ENCODE measurements at places on chromosomes 5 and 9.

GRCh38 chr5:139746691-139747582 lies 48.7 kb upstream of the PSD2 start:
- peak; percentile 9 for DNase-seq

- no peak for DNase-seq
Observed at GRCh38 chr9:101478906-101479305, 43.3 kb upstream of the ALDOB start.

- no peak for DNase-seq
Observed at GRCh38 chr5:175788155-175788787, 83.1 kb upstream of the CPLX2 start.

DNA sequence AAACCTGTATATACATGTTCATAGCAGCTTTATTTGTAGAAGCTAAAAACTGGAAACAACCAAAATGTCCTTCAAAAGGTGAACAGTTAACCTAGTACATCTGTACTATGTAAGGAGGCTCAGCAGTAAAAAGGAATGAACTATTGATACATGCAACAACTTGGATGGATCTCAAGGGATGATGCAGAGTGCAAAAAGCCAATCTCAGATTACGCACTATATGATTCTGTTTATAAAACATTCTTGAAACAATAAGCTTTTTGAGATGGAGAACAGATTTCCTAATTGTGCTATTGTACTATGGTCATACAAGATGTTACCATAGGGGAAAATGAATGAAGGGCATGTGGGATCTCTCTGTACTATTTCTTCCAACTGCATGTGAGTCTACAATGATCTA lies 88.9 kb downstream of the PAM start:
- DNase-seq = no peak

- DNase-seq = no peak
Observed at GRCh38 chr5:168324859-168325630, 33.6 kb downstream of the WWC1 start.

DNA sequence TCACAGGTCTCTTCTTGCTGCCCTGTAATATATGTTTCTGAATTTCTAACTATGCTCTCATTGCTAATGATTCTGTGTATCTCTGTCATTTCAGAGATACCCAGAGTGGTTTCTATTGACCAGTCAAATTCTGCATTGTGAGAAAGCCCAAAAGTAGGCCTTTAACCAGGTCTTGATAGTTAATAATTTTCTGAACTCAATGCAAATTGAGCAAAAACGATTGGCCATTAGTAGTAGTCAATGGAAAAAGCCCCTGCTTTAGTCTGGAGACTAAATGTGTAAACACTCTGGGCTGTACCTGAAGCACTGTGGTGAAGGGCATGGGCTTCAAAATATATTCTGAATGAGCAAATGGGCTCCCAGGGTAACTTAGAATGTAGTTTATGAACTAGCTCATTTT lies 307.6 kb downstream of the ARL15 start:
- DNase-seq = no peak

DNA sequence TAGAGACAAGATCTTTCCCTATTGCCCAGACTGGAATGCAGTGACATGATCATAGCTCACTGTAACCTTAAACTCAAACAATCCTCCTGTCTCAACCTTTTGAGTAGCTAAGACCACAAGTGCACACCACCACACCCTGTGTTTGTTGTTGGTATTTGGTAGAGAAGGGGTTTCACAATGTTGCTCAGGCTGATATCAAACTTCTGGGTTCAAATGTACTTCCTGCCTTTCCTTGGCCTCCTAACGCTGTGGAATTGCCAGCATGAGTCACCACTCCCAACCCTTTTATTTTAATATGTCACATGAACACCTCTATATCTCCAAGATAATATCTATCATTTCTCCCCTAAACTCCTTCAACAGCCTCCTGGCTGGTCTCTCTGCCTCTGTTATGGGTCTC lies 719.0 kb downstream of the PTPRD start:
- DNase-seq = no peak

DNA sequence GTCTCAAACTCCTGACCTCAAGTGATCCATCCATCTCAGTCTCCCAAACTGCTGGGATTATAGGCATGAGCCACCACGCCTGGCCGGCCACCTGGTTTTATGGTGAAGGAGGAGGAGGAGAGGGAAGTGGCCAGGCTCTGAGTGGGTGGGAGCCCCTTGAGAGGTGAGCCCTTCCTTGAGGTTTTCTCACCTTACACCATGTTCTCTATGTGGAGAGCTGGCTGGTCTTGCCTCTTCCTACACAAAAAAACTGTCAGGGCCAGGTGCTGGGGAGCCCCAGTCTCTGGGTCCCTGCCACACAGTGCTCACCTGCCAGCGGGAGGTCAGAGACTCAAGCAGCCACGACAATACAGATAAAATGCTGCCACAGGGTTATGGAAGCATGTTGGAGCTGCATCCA lies 18.1 kb downstream of the SWI5 start:
- no peak for DNase-seq

DNA sequence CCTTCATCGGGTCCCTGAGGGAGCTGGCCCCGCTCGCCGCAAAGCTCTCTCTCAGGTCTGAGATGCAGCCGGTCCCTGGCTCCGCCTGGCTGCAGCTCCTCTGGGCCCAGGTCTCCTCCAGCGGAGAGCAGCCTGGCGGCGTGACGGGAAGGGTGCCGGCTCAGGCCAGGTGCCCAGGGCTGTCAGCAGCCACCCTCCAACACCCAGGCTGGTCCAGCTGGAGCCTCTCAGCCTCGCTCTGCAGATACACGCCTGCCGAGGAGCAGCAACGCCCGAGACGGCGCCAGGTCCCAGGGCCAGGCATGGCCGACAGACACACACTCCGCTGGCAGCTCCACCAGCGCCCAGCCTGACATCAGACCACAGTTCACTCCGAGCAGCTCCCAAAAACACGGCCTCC lies 25.6 kb downstream of the FAM163B start:
- DNase-seq = peak; percentile 63

GRCh38 chr5:62326302-62326701 lies 20.3 kb downstream of the KIF2A start:
- no peak for DNase-seq

DNA sequence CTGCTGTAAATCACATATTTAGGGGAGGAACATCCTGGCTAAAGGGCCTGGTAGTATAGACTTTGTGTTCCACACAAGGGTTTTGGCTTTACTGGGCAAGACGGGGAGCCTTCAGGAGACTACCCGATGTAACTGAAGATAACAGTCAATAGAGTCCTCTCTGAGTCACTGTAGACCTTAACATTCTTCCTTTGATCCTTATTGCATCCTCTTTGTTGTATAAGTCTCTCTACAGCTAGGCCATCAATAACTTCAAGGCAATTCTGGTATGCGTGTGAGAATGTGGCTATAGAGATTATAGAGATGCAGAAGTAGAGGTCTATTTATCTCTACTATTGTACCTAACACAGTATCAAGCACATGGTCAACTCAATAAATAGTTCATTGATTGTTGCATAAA lies 67.3 kb upstream of the STK32A start:
- no peak for DNase-seq

- DNase-seq = no peak
Observed at GRCh38 chr5:9850456-9850855, 220.3 kb upstream of the TAS2R1 start.

DNA sequence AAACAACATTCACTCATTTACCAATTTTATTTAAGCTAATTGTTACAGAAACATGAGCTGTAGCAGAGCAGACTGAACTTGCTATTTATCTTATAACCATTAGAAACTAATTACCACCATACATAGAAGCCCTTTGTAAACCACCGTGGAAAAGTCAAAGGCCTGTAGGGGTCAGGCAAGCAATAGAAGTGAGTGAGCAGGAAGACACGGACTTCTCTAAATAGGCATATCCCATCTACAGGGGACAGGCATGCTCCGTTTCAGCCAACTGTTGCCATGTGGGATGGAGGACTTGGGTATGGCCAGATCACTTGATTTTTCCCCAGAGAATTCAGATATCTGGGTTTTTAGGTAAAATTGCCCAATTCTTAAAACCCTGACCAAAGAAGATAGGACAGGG lies 44.8 kb downstream of the PRRC1 start:
- DNase-seq = peak; percentile 7

DNA sequence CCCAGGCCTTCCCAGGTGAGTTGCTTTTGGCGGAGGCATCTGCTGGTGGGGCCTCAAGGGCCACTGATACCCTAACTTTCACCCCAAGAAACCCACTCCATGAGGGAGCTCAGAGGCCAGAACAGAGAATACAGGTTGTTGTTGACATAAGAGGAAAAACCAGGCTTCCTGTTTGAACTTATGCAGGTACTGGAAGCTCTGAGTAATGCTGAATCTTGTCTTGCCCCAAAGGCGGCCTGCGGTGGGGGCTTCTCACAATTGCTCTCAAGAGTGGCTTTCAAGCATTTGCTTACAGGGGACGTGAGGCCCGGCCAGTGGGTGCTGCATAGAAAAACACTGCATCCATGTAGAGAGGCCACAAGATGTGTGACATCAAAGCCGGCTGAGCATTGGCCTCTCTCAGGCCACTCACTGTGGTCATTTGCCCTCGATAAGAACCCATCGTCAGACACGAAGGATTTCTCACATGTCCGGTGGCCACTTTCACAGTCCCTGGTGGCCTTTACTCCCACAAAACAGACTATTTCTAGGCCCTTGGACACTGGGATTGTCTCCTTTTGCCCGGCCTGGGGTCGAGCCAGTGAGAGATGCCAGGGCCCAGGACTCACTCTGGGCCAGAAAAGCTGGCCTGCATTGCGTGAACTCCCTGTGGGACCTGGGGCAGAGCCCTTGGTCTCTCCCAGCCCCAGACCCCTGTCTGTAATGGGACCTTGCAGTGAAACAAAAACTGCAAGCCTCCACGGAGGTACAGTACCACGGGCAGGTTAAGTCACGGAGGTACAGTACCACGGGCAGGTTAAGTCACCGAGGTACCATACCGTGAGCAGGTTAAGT lies 34.5 kb upstream of the TCF7 start:
- no peak for DNase-seq

DNA sequence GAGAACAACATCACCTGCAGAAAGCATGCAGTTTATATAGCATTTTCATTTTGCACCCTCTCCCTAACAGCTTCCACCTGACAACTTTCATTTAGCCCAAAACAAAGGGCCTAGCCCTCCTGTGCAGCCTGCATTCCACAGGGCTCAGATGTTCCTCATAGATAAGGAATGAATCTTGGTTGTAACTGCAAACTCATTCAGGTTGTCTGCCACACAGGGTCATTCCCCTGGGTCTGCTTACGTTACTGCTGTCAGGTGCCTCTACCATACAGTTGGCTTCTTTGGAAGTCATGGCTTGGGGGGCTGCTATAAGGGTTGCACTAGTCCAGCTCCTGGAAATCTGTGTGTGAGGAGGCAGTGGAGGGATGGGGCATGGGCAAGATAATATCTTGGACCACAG lies 2.7 kb upstream of the DCP2 start:
- DNase-seq = no peak

GRCh38 chr9:76859860-76860259 lies 46.1 kb downstream of the PRUNE2 start:
- DNase-seq = no peak

DNA sequence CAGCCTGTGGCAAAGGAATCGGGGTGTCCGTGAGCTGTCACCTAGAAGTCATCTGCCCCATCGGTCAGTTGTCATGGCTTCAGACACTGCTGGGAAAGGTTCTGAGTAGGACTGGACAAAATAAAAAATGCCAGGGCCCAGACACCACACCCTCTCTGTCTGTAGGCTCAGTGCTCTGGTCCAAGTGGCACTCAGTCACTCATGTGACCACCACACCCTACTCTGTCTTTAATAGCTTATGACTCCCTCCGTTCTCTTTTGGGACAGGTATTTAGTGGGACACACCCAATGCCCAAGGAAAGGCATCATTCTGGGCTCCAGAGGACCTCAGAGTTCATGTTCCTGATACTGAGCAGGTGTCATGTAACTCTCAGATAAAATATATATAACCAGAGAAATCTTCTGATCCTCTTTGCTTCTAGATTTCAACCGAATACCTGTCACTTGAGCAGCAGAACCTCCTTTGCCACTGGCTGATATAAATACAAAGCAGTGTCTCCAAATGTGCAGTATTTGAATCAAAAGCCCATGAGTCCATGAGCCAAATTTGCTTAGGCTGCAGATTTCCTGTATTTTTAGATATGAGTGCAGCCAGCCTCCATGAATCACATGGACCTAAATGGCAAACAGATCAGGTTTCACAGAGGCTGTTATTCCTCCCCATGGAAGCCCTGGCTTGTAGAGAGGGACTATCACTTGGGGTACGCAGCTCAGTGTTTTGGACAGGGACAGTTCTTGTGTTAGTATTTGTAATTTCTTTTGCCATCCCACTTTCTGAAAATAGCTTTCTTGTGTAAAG lies 272.0 kb downstream of the ARHGAP26 start:
- DNase-seq = peak; percentile 48

GRCh38 chr5:133824661-133825254 lies 143.7 kb downstream of the C5orf15 start:
- DNase-seq = no peak

DNA sequence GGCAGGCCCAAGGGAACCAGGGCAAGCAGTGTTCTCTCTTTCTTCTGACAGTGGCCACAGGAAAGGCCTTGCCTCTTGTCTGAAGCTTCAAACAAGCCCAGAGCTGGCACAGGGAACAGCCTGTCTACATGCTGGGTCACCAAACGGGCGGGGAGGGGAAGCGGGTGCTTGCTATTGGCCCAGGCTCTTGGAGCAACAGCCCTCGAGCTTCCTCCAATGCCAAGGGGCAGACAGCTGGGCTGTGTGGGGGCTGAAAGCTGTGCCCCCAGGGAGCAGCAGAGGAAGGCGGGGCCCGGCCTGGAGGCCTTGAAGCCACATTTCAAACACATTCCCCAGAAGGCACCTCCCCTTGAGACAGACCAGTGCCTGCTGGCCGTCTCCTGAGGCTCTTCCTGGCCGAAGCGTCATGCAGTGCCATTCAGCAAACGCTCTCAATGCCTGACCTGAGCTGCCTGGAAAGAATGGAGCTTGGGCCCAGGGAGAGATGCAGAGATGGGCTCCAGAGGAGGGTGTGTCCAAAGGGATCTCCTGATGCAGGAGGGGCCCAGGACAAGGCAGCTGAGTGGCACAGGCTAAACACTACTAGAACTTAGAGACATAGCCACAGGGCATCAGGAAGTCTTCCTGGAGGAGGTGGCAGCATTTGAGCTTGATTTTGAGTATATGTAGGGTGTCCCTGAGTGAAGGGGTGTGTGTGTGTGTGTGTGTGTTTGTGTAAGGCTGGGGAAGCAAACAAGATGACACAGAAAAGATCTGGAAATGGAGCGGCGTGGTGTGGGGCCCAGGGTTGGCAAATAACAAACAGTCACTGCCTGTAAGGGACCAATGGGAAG lies 2.5 kb downstream of the FIBCD1 start:
- DNase-seq = peak; percentile 38

DNA sequence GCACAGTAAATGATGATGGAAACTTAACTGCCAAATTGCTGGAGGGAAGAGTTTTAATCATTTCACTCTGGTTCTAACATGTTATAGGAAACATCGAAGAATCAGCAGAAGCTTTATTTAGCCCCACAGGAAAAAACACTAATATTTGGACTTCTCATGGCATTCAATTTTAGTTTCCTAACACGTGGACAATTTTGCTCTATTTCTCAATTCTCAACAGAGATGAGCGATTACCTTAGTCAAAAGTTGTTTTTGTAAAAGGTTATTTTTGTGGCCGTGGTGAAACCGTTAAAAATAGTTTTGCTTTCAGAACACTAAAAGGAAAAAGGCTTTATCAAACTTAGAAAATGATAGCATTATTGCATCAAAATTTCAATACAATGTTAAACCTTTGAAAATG lies 235.2 kb downstream of the PLK2 start:
- DNase-seq = no peak

All from NCI-H1417 (cell line).